ENCODE measurements at places on chromosomes 7 and 10.

- no peak for DNase-seq
- no peaks in the 10 kb centered on the region for H3K27me3 ChIP-seq
- H3K4me1 ChIP-seq: peaks cover 12% of the 10 kb centered on the region
- H3K27ac ChIP-seq: peak overlapping the region; percentile 40
- peak overlapping the region; percentile 66 for H3K4me3 ChIP-seq
Observed at GRCh38 chr7:155456738-155457543, 988 bp upstream of the EN2 start.

DNA sequence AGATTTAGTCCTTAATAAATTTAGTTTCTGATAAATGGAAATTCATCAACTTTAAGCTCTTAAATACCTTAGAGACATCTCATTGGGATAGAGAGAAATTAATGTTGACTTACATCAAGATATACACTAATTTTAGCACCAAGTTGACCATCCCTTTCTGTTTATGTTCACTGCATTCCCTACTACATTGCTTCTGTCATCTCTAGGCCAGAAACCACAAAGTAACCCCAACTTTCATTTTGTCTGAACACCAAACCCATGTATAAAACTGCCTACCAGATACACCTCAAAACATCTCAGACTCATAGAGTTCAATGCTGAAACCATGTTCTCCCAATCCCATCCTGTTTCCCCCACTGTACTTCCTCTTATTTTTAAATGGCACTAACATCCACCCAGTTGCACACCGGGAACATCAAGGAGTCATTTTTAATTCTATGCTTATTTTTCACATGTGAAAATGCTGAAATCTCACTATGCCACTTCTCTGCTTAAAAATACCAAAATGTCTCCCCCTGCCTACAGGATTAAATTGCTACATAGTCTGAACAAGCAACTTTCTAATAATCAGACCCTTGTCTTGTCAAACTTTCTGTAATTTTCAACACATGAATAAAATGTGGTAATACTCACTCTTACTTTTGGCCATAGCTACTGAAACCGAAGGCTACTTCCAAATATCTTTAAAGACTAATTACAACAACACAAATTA lies 201.6 kb downstream of the SEMA3D start:
- no peak overlapping the region for H3K4me3 ChIP-seq
- H3K36me3 ChIP-seq: no peaks in the 10 kb centered on the region
- no peaks in the 10 kb centered on the region for H3K4me1 ChIP-seq
- no peak overlapping the region for H3K27ac ChIP-seq
- DNase-seq: no peak

DNA sequence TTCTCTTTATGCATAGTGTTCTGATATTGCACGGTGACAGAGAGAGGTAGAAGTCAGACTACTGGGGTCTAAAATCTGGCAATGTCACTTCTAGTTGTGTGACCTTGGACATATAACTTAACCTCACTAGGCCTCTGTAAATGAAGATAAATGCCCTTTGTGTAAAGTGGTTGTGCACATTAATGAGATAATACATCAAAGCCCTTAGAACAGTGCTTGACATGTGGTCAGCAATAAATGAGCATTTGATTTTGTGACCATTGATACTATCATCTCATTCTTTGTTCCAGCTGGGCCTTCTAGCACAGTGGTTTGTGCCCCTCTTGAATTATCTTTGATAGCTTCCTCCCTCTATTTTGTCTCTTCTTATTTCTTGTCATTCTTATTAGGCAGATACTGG lies 74.1 kb upstream of the C10orf90 start:
- H3K27me3 ChIP-seq: peaks cover 25% of the 10 kb centered on the region
- no peaks in the 10 kb centered on the region for H3K4me1 ChIP-seq
- H3K27ac ChIP-seq: no peak overlapping the region
- H3K4me3 ChIP-seq: no peak overlapping the region
- no peaks in the 10 kb centered on the region for H3K36me3 ChIP-seq

DNA sequence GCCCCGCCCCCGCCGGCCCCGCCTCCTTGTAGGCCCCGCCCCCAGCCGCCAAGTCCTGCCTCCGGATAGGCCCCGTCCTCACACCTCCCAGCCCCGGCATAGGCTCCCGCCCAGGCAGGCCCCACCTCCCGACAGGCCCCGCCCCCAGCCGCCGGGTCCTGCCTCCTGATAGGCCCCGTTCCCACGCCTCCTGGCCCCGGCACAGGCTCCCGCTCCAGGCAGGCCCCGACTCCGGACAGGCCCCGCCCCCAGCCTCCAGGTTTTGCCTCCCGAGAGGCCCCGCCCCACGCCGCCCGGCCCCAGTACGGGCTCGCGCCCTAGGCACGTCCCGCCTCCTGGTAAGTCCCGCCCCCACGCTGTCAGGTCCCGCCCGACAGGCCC lies 232 bp upstream of the MICALL2 start:
- peak overlapping the region; percentile 89 for H3K4me3 ChIP-seq
- H3K27me3 ChIP-seq: no peaks in the 10 kb centered on the region
- peaks cover 71% of the 10 kb centered on the region for H3K4me1 ChIP-seq
- no peak overlapping the region for H3K27ac ChIP-seq

- H3K4me3 ChIP-seq: no peak overlapping the region
- DNase-seq: no peak
- H3K4me1 ChIP-seq: no peaks in the 10 kb centered on the region
- no peaks in the 10 kb centered on the region for H3K27me3 ChIP-seq
- no peak overlapping the region for H3K27ac ChIP-seq
- no peaks in the 10 kb centered on the region for H3K36me3 ChIP-seq
Observed at GRCh38 chr10:44731283-44731682, 179.9 kb upstream of the TMEM72 start.

DNA sequence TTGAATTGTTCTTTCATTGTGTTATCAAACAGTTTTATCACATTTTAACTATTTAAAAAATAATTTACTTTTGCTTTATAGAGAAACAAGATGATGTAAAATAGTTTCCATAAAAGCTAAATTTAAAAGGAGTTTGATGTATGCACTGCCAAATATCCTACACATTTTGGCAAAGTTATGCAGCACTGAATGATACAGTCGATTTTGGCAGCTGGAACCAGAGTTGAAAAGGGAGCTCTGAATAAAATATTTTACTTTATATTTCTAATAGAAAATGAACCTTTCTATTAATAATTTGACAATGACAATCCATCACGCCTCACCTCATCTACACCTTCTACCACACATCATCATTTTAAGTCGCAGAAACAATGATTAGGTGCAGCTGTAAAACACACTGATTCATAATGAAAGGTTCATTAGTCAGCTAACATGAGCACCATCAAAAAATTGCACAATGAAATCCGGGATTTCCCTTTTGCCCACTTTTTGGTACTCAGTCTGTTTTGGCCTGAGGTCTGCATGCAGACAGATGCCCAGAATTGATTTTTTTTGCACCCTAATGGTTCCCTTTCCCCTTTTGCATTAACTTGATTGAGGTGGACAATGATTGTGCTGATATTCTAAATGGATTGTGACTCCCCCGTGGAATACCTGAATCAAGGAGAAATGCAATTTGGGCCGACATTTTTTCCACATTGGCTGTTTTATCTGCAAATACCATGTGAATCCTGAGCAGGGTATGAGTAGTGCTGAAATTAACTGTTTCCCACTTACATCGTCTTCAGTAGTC lies 105.8 kb downstream of the THSD7A start:
- H3K4me3 ChIP-seq: no peak overlapping the region
- no peak for DNase-seq
- H3K36me3 ChIP-seq: no peaks in the 10 kb centered on the region
- H3K4me1 ChIP-seq: no peaks in the 10 kb centered on the region

DNA sequence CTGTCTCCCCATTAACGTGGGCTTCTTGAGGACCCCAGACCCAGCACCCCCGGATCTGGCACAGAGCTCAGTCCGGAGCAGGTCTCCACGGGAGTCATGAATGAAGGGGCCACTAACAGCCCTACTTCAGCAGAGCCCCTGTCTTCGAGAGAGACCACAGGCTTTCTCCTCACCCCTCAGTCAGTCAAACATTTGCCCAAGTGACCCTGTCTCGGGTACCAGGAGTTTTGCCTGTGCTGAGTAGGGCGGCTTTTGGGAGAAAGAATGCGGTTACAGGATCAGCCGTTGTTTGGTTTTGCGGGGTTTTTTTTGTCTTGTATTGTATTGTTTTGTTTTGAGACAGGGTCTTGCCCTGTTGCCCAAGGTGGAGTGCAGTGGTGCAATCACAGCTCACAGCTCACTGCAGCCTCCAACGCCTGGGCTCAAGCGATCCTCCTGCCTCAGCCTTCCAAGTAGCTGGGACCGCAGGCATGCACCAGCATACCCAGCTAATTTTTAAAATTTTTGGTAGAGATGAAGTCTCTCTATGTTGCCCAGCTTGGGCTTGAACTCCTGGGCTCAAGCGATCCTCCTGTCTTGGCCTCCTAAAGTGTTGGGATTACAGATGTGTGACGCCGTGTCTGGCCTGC lies 16.5 kb downstream of the ADAP1 start:
- no peaks in the 10 kb centered on the region for H3K36me3 ChIP-seq
- H3K4me3 ChIP-seq: no peak overlapping the region
- 0 out of 2 replicates have a peak, but pooled peaks cover 1% of the 10 kb centered on the region for H3K27me3 ChIP-seq

- no peak overlapping the region for H3K27ac ChIP-seq
- H3K4me3 ChIP-seq: no peak overlapping the region
- DNase-seq: no peak
Observed at GRCh38 chr7:45650404-45651394, 76.5 kb downstream of the ADCY1 start.

DNA sequence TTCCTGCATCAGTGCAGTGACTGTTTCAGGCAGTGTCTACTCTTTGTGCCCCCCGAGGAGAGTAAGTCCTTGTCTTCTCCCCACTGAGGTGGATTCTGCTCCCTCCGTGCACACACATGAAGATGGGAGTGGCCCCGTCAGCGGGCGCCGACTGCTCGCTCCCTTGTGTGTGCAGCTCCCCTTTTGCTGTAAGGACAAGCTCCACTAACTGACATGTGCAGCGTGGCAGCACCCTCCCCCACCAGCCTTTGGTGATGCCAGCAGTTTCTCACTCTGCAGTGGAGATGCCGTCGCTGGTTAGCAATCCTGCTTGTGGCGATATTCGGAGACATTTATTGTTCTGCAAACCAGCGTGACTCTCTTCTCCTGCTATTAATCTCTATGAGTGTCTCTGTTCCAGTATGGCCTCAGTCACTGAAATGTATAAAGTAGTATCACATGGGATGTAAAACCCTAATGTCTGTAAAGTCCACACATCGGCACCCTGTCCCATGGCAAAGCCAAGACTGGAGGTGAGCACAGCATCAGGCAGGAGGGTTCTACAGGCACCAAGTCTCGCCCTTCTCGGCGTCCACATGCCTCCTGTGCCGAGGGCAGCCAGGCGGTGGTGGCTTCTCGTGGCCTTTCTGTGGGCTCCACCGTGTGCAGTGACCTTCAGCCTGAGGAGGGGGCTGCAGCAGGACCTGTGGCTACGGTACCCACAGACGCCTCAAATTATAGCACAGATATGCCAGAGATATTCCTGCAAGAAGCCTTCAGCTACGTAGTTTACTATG lies 202.7 kb downstream of the EBF3 start:
- no peak overlapping the region for H3K4me3 ChIP-seq
- no peaks in the 10 kb centered on the region for H3K36me3 ChIP-seq
- DNase-seq: no peak
- no peaks in the 10 kb centered on the region for H3K27me3 ChIP-seq
- H3K27ac ChIP-seq: no peak overlapping the region

- H3K36me3 ChIP-seq: no peaks in the 10 kb centered on the region
- DNase-seq: no peak
- 0 out of 2 replicates have a peak, but pooled peaks cover 11% of the 10 kb centered on the region for H3K27me3 ChIP-seq
- H3K4me3 ChIP-seq: no peak overlapping the region
- H3K4me1 ChIP-seq: no peaks in the 10 kb centered on the region
Observed at GRCh38 chr7:30734497-30734896, 17.4 kb upstream of the INMT start.

GRCh38 chr10:102752934-102753664 lies 9.4 kb downstream of the WBP1L start:
- no peaks in the 10 kb centered on the region for H3K36me3 ChIP-seq
- no peak overlapping the region for H3K4me3 ChIP-seq
- no peaks in the 10 kb centered on the region for H3K27me3 ChIP-seq
- no peak overlapping the region for H3K27ac ChIP-seq
- peaks cover 10% of the 10 kb centered on the region for H3K4me1 ChIP-seq
- no peak for DNase-seq

DNA sequence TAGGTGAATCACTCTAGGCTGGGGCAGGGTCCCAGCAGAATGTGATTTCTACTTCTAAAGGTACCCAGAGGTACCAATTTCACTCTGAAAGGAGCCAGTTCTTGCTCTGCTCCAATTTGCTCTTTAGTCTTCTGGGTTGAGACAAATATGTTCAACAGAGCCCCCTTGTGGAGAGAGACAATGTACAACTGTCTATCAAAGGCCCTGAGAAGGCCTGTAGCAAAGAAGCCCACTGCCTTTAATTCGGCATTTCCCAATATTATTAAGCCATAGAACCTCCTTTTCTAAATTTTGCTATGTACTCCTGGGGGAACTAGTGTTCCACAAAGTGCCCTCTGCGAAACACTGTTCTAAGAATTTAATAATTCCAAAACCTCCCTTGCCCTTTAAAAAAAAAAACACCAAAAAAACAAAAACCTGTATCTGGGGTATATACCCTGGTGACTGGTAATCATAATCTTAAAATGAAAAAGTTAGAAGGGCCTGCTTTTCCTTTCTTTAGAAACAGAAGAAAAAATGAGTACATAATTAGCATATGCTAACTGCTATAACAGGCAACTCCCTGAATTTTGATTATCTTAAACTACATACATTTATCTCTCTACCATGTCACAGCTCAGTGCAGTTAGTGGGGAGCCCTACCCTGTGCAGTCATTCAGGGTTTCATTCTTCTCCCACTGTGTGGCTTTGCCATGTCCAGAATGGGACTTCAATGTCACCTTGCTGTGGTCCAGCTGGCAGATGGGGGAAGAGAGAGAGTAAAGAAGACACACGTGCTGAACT lies 160.9 kb upstream of the BMPER start:
- H3K4me3 ChIP-seq: no peak overlapping the region
- H3K27ac ChIP-seq: no peak overlapping the region
- H3K4me1 ChIP-seq: no peaks in the 10 kb centered on the region
- H3K27me3 ChIP-seq: no peaks in the 10 kb centered on the region

DNA sequence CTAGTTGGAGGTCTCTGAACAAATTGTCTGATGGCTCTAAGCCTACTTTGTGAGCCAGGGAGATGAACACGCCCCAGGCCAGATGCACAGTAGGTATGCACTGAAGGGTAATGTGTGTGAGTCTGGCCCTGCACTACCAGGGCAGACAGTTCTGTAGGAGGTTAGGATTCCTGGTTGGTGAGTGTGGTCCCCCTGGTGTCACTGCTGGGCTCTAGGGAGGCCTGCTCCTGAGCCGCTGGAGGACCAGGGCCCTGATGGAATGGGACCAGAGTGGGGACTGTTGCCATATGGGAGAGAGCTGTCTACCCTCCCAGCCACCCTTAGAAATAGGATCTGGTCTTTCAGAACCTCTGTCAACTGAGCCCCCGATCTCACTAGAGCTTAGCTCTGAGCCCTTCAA lies 42.0 kb downstream of the CDH23 start:
- no peak for DNase-seq
- no peak overlapping the region for H3K27ac ChIP-seq
- no peaks in the 10 kb centered on the region for H3K27me3 ChIP-seq
- no peak overlapping the region for H3K4me3 ChIP-seq
- H3K4me1 ChIP-seq: peaks cover 20% of the 10 kb centered on the region

GRCh38 chr10:121732172-121732571 lies 133.9 kb upstream of the FGFR2 start:
- H3K4me3 ChIP-seq: no peak overlapping the region
- no peak for DNase-seq
- H3K27ac ChIP-seq: no peak overlapping the region
- H3K27me3 ChIP-seq: peaks cover 4% of the 10 kb centered on the region
- H3K36me3 ChIP-seq: no peaks in the 10 kb centered on the region

GRCh38 chr7:27124902-27125689 lies 5.5 kb downstream of the HOXA4 start:
- H3K36me3 ChIP-seq: no peaks in the 10 kb centered on the region
- H3K4me3 ChIP-seq: no peak overlapping the region
- no peak for DNase-seq
- 0 out of 2 replicates have a peak overlapping the region, but pooled peaks have one; percentile 60 for H3K27ac ChIP-seq
